ENCODE measurements at places on chromosomes 6 and 20. TPM values are rescaled to one million over a fixed set of nuclear protein-coding genes. Genes with fewer than 3 reads are reported as not detected.

GRCh38 chr20:62354811-62355341 is 12.2 kb downstream of the LAMA5 start:
- DNase-seq = no peak

DNA sequence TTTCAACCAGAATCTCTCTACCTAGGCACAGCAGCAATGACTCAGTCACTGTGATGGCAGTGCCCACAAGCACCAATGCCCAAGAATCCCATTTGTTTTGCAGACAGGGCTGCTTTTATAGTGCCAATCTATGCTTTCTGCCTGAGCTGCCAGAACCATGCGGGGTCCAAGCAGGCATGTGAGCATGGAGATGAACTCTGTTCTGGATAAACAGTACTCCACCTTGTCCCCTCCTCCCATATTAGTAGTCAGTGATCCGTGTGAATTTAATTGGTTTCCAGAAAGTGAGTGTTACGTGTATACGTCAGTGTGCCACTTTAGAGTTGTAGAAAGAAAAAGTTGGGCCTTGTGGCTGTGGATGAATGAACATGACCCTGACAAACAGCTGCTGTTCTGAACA is 79.4 kb downstream of the SASH1 start:
- DNase-seq = no peak

Gene OPRM1
- 0.09 TPM for polyA plus RNA-seq

Gene MACROD2
- 3.0 TPM for polyA plus RNA-seq

DNA sequence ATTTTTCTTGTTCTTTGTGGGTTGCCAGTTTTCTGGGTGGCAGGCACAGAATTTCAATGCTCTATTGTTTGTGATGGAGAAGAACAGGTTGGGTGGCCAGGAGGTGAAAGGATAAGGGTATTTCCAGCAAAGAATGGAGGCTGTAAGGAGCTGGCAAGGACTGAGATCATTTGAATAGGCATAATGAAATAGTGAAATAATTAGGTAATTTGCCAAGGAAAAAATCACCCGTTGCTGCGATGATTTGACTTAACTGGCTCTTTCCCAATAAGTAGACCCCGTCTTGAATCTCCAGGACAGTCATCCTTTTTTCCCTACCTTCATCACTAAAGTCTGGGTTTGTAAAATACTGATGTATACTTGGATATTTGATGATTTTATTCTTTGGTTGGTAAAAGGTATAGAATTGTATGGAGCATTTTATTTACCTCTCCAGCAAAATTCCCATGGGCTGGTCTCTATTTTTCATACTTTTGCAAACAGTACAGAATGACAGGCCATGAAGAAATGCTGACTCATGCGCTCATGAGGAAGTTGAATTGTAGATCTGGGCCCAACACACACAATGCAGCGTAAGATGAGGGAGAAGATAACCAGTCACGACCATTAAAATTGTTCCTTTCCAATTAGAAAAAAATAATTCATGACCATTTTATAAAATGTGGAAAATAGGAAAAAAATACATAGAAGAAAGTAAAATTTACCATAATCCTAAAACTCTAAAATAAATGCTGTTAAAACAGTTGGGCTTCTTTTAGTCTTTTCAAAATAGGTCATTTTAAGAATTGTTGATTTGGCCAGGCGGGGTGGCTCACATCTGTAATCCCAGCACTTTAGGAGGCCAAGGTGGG is 2.4 kb upstream of the GCNT2 start:
- DNase-seq = no peak

DNA sequence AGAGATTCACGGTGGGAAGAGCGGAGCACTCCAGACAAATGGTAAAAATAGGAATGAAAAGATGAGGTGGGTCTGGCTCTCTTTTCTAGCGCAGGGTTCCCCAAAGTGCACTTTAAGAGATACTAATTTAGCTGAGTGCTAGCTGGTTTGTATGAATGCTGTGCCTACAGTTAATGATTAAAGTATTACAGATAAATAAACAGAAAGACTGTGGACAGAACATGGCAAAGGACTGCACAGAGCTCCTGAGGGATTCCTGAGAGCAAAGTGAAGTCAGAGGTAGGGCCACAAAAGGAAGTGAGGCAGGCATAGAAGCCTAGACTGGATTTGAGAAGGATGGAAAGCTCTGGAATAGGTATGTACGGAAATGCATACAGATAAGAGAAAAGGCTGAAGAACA is 114.5 kb downstream of the INSM1 start:
- no peak for DNase-seq

DNA sequence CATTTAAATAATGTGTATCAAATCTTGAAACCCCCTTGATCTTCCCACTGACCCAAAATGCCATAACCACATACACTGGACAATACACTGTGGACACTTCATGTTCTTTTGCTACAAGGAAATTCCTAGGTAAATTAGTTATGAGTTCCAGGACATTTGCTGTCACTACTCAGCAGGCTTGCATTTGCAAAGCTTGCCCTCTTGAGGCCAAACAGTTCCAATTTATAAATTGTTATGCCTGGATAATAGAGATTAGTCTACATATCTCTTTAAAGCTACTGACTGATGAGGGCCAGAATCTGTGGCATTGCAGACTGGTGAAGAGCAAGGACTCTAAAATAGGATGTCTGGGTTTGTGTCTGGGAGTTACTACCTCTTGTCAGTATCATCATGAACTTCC is 17.4 kb upstream of the RAB32 start:
- DNase-seq = no peak

- no peak for DNase-seq
These were observed 12.1 kb downstream of the DDRGK1 start for GRCh38 chr20:3192226-3193015.

Gene ZC2HC1B
- polyA plus RNA-seq = not detected

Gene TRIM10
- polyA plus RNA-seq = not detected

DNA sequence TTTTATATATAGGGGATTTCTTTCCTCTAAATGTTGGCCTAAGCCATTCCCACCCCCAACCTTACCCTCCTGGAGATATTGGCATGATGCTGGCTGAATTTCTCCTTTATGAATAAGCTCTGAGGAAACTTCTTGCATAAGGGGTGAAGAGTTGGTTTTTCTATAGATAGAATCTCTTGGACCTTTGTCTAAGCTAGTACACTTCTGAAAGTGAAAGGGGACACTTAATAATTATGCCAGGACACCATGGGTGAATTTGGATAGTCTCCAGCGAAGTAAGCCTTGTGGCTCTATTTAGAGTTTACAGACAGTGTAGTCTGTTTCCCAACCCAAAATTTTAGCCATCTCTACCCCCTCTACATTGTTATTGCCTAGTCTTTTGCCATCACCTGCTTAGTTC is 27.1 kb upstream of the FABP7 start:
- DNase-seq = no peak

Gene CPXM1
- 19.4 TPM for polyA plus RNA-seq

- DNase-seq = no peak
These were observed 290.4 kb downstream of the EYS start for GRCh38 chr6:65416621-65417020.

Gene PAK5
- 0.05 TPM for polyA plus RNA-seq

DNA sequence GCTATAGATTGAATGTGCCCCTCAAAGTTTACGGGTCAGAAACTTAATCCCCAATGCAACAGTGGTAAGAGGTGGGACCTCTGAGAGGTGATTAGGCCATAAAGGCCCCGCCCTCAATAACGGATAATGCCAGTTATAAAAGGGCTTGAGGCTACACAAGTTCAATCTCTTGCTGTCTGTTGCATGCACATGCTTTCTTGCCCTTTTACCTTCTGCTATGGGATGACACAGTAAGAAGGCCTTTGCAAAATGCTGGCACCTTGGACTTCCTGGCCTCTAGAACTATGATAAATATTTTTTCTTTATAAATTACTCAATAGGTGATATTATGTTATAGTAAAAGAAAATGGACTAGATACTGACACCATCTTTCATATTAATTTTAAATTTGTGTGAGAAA is 806.1 kb downstream of the TENT5A start:
- DNase-seq = no peak

DNA sequence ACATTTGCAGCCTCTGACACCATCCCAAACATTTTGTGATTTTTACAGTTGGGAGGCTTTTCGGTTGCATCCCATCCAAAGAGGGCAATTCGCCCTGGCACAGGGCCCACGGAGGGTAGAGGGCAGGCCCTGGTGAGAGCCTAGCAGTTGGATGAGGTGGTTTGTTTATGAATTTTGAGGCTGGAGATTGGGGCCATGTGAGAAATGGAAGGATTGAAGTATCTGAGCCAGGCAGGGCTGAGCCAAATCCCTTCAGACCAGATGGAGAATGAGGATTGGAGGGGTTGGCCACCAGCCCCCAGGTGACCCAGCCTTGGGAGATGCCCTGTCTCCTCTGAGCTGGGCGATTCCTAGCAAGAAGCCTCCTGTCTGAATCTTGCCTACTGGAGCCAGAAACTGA is 52.6 kb upstream of the CCDC167 start:
- DNase-seq = no peak

Gene SLX4IP
- polyA plus RNA-seq = 1.4 TPM

Gene TRIM15
- not detected for polyA plus RNA-seq

- DNase-seq = no peak
These were observed 5.6 kb downstream of the PREX1 start for GRCh38 chr20:48822178-48822577.

GRCh38 chr6:3117912-3118352 is 579 bp upstream of the BPHL start:
- no peak for DNase-seq

DNA sequence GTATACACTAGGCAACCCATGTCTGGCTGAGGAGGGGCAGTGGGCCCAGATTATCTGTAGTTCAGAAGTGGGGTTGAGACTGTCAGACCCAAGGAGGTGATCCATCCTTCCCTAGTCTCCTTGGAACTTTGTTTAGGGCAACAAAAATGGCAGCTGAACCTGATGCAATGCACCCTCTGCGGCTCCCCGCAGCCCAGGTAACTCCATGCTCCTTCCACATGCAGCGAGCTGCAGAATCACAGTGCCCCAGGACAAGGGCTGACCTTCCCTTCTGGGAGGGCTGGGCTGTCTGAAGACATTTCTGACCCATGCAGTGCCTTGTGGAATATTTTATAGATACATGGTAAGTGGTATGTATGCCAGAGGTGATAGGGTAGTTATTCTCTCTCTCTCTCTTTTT is 29.4 kb downstream of the NR2E1 start:
- DNase-seq = no peak

GRCh38 chr6:40419377-40419776 is 167.8 kb downstream of the LRFN2 start:
- no peak for DNase-seq

GRCh38 chr20:52342913-52343312 is 151.3 kb upstream of the ZFP64 start:
- no peak for DNase-seq

Gene GCNT2
- polyA plus RNA-seq = 1.5 TPM

Gene NHLRC1
- polyA plus RNA-seq = 2.4 TPM

Gene ZNF391
- polyA plus RNA-seq = 2.6 TPM

- no peak for DNase-seq
These were observed 237.1 kb downstream of the TBC1D7 start for GRCh38 chr6:13091192-13091591.
